ENCODE measurements at places on chromosomes 7 and 10.
A peak's percentile ranks its signal among the peaks of the same experiment; 100 is the strongest.

- peak; percentile 48 for DNase-seq
Measured at GRCh38 chr7:66974986-66975590, 20.3 kb downstream of the SBDS start.

DNA sequence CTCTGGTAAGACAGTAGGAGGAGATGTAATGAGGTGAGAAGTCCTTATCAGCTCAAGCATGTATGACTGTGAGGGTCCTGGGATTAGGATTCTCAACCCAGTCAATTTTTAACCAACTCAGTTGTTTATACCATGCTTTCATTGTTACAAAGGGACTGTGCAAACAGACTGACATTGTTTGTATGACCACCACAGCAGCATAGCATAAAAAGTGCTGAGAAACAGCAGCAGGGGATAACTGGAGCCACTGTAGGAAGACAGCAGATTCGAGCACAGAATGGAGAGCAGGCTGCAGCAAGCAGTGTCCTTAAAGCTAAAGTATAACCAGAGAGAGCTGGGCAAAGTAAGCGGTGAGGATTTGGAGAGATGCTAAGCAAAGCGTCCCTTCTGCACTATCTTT is 829.5 kb downstream of the REEP3 start:
- peak; percentile 77 for DNase-seq

GRCh38 chr10:23534326-23534725 is 95.5 kb downstream of the OTUD1 start:
- DNase-seq: no peak

DNA sequence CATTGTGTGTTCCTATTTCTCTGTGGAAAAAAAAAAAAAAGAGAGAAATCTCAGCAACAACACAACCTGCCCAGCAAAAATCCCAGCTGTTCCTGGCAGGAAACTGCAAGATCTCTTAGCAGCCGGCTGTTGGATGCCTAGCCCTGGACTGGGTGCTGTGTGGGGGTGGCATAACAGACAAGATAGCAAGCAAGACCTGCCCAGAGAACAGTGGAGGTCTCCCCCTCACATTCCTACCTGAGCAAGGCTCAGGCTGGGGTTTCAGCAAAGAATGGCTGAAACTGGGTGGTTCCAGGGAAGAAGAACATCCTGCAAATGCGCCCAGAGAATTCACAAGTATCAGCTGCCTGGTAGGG is 248.8 kb upstream of the ZMIZ1 start:
- no peak for DNase-seq

- no peak for DNase-seq
Measured at GRCh38 chr10:76149182-76149581, 717.8 kb downstream of the LRMDA start.

DNA sequence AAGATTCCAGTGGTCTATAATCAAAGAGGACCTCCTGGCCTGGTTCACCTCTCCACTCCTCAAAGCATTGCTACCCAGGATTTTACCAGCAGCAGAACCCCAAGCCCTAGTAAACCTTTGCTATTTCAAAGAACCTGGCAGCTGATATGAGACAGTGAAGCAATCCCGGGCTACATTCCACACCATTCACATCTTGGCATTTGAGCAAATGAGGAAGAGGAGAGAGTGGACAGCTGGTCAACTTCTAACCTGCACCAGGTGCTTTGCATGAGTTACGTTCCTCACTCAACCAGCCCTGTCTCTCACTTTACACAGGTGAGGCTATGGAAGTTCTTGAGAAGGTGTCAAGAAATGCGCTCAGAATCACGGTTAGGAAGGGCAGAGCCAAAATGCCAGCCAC is 1.1 kb downstream of the CCDC3 start:
- peak; percentile 47 for DNase-seq

GRCh38 chr10:102229810-102230263 is 3.7 kb downstream of the ELOVL3 start:
- peak; percentile 95 for DNase-seq

- DNase-seq: no peak
Measured at GRCh38 chr10:80280071-80280800, 9.2 kb downstream of the MAT1A start.

DNA sequence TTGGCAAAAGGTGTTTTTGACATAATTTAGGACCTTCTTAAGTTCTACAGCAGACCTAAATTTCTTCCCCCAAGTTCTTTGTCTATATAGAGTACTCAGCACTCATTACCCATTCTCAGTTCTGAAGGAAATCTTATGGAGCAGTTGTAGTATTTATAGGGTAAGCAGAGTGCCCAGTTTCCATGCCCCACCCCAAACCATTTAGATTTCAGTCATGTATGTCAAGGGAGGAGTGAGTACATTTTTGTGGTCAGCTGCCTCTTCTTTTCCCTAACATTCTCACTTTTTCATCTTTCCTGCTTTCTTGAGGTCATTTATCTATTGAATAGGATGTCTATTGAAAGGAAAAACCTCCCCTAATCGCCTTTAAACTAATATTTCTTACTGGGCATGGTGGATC is 83.3 kb downstream of the KAT6B start:
- DNase-seq: no peak

- DNase-seq: no peak
Measured at GRCh38 chr7:85708221-85708620, 521.4 kb upstream of the SEMA3D start.

GRCh38 chr7:266851-267840 is 22.8 kb upstream of the FOXL3 start:
- peak; percentile 80 for DNase-seq

GRCh38 chr7:99786726-99787335 is 2.8 kb upstream of the CYP3A4 start:
- DNase-seq: no peak

DNA sequence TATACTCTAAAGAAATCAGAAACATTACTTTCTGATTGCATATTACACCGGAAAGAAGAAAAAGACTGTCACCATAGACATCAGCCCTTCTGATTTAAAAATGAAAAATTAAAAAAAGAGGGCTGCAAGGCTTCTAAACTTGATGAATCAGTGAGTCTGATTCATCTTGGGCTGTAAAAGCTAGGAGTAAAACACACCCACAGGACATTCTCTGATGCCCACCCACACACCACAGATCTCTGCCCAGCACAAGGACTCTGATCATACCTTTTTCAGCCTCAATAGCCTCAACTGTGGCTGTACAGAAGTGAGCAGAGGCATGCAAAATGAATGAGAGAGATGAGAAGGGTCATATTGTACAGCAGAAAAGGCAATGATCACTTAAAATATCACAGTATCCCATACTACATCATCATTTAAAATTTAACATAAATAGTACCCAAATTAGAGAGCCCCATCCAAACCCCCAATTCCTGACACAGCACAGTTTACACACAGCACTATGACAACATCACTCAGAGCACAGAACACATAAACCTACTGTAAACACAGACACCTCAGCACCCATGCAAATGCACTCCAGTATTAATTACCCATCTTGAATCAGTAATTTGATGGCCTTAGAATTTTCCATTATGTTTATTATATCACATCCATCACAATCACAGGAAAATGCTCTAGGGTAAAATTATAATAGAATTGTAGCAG is 6.4 kb upstream of the MSS51 start:
- DNase-seq: no peak

- no peak for DNase-seq
Measured at GRCh38 chr7:107180378-107180777, 11.6 kb downstream of the HBP1 start.

GRCh38 chr10:89122433-89123051 is 84.6 kb downstream of the CH25H start:
- DNase-seq: no peak

GRCh38 chr7:93159490-93159889 is 11.3 kb upstream of the SAMD9L start:
- DNase-seq: no peak

DNA sequence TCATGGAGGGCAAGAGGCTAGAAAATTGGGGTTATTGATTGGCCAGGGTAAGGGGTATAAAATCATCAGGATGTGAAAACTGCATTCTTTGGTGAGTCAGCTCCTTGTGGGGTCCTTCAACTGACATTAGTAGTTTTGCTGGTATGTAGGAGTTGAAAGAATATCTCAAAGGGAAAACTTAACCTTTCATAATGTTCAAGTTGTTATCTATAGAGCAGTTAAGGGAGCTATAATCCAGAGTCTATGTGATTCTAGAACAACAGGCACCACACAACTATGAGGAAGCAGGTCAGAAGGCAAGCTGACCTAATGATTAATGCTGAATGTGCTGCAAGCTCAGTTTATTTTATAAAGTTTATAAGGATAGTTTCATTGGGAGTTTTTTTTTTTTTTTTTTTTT is 13.7 kb downstream of the PRPS1L1 start:
- DNase-seq: no peak

DNA sequence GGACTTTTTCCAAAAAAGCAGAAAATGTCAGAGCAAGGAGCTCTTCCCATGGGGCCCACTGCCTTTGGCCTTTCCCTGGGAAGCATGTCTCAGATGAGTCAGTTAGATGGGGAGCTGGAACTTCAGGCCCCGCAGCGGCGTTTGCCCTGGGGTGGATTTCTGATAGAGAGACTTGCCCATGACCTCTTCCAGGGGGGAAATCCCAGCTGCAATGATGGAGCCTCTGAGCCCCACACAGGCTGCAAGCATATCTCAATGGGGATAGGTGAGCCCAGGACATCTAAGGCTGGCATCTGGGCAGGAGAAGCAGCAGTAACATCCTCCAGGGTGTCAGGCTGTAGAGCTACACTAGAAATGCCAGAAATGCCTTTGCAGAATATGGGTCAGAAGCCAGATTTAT is 269.2 kb upstream of the TCERG1L start:
- no peak for DNase-seq

DNA sequence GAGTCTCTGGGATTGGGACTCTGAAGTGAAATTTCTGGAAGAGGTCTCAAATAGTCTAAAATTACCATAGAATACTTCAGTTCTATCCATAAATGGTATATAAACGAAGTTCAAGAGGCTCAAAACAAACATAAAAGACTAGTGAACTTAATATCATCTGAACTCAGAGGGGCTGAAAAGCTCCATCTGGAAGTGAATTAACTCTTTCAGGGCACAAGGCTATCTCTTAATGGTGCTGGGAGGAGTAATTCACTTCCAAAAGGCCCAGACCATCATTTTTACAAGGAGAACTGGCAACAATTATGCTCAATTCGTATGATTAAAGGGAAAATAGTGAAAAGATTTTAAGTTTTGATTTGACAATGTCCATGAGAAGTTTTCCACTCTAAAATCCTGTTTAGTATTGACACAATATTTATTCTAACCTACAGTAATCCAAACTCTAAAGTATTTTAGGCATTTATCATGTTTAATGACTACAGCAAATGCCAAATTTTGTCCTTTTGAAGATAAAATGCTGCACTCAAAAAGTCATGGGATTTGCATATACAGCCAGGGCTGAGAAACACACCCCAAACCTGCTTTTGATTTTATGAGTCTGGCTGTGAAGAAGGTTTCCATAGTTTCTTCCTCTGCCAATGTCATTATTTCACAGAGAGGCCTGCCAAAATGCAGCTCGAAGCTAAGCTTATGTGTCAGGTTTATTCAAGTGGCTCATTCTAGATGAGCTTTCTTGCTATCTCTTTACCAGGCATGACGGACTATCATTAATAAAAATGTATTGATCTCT is 143.9 kb downstream of the HIBADH start:
- DNase-seq: no peak

GRCh38 chr7:44184206-44184872 is 4.9 kb downstream of the GCK start:
- peak; percentile 82 for DNase-seq

- peak; percentile 38 for DNase-seq
Measured at GRCh38 chr10:34661580-34661979, 153.5 kb downstream of the PARD3 start.

- DNase-seq: no peak
Measured at GRCh38 chr7:49513911-49514310, 259.5 kb upstream of the VWC2 start.

GRCh38 chr7:131943646-131944045 is 387.2 kb upstream of the PODXL start:
- DNase-seq: peak; percentile 24

DNA sequence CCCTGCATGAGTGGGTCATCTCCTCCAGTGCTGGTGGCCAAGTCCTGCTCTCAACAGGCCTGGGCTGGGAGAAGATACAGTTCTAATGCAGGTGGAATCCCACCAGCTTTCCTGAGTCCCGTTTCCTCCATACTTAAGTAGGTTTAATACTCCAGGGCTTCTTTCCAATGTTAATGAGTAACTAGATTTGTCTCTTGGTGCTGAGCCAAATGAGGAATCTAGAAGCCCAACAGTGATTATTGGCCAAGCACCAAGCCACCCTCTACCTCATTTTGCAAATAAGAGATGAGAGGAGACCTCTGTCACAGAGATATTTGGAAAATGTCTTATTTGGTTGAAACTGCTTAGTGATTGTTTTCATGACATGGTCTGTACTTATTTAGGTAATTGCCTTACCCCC is 37.1 kb downstream of the STARD3NL start:
- DNase-seq: no peak

DNA sequence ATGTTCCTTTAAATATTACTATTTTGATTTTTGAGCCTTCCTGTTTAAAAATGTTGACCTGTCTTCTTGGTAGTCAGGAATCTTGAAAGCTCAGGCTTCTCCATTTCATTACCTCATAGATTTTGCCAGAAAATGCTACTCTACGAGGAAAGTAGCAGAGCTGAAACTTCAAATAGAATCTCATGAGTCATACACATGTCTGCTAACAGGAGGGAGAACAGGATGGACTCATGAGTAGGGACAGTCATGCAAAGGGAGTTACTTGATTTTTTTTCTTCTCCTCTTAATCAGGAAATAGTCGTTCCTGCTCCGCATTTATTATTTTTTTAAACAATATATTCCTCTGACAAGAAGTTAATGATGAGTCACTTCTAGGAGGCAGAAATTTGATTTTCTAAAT is 37.0 kb upstream of the MINDY3 start:
- DNase-seq: no peak

GRCh38 chr10:100759331-100759730 is 13.9 kb downstream of the PAX2 start:
- DNase-seq: peak; percentile 79

DNA sequence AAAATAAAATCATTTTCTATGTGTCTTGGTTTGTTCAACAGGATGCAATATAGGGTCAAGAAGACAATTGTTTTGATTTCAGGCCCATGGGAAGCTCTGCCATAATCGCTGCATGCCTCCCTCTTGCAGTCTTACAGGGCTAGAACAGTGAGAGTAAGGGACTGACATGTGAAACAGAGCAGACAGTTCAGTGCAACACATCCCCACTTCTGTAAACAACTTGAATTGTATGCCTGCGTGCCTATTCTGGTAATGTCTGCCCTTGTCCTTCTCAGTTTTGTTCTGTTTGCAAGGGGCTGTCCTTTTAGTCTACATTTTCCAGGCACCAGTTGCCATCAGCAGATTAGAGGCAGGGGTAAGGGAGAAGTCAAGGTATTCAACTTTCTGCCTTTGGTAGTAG is 34.8 kb upstream of the GPR37 start:
- DNase-seq: no peak

DNA sequence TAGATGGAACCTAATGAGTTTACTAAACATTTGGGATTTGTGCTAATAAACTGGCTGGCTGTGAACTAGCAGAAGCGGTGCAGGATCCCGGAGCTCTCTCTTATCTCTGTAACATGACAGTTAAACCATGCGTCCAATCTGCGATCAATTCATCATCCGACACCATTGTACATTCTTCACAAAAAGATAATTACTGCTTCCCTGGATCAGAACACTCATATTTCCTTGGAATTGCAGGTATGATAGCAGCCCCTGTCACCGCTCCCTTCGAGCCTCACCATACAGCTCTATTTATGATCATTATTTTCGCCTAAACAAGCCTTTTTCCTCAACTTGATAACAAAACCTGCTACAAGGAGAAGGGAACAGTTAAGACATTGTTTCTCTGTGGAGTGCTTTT is 18.5 kb downstream of the EBF3 start:
- no peak for DNase-seq
